Activated T-cell treated with anti-CD3 and anti-CD28 coated beads for 48 hours (primary cell): ENCODE measurements at places on chromosomes 7 and 10.

GRCh38 chr10:5744849-5745248 lies 60.2 kb downstream of the TASOR2 start:
- no peak for DNase-seq

DNA sequence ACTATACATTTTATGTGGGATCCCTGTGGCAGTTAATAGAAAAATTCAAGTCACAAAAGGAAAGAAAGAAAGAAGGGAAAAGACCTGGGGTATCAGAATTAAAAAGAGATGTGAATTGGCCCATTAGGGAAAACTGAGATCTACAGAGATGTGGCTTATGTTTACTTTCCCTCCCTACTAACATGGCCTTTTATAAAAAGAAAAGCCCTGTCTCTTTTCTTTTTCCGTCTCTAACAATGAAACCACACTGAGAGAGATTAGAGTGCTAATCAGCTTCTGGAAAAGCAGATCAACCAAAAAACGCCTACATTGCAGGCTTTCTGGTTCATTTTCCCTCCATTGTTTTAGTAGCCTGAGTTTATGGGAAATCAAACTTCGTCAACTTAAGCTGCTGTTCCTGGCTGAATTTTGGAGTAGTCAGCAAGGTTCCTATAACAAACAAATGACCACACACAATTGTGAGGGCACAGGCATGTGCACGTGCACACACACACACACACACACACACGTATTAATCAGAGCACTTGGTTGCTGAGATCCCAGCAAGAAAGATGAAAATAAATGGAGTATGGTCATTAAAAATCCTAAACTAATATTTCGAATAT lies 235.1 kb downstream of the SORCS1 start:
- DNase-seq: no peak

- DNase-seq: no peak
Observed at GRCh38 chr10:66852811-66853210, 73.0 kb upstream of the LRRTM3 start.

DNA sequence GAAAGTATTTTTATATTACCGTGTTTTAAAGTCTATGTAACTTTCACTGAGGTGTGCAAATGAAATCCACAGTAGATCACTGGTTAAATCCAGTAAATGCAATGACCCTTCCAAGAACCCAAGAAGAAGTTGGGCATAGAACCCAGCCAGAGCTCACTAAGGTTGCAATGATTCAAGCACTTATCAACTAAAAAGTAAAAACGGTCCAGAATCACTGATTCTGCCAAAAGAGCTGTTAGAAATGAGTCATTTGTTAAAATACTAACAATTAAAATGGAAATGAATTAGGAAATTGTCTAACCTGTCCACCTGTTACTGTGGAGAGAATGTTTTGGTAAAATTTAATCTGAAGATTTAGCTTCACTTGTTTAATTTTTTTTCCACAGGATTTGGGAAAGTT lies 74.4 kb downstream of the ANK3 start:
- no peak for DNase-seq

GRCh38 chr7:142796001-142796500 lies 25.3 kb downstream of the PRSS2 start:
- DNase-seq: no peak

GRCh38 chr7:102193806-102194205 lies 92.9 kb upstream of the SH2B2 start:
- no peak for DNase-seq

GRCh38 chr10:70996549-70996948 lies 108.2 kb upstream of the PCBD1 start:
- no peak for DNase-seq

- no peak for DNase-seq
Observed at GRCh38 chr7:11625669-11626068, 206.3 kb downstream of the THSD7A start.

GRCh38 chr10:97174941-97175340 lies 10.8 kb downstream of the SLIT1 start:
- no peak for DNase-seq

- no peak for DNase-seq
Observed at GRCh38 chr10:16952610-16953009, 135.4 kb upstream of the RSU1 start.

GRCh38 chr7:17713584-17713983 lies 226.7 kb downstream of the SNX13 start:
- no peak for DNase-seq

DNA sequence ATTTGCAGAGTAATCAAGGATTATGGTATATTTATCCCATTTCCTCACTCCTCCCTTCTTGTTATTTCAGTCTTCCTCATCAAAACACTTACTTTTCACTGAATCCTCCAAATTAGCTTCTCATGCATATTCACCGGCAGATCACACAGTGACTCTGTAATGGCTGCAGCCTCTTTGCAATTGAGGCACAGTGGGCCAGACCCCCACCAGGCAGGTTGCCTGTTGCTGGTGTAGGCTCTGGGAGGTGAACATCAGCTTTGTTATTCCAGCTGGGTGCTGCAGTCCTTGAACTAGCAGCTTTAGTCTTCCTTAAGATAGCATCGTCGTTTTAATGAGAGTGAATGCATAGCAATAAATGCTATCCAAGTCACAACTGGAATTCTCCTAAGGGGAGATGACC lies 449.3 kb downstream of the CNTNAP2 start:
- DNase-seq: no peak

GRCh38 chr7:143493751-143494150 lies 16.1 kb downstream of the TAS2R41 start:
- DNase-seq: no peak

DNA sequence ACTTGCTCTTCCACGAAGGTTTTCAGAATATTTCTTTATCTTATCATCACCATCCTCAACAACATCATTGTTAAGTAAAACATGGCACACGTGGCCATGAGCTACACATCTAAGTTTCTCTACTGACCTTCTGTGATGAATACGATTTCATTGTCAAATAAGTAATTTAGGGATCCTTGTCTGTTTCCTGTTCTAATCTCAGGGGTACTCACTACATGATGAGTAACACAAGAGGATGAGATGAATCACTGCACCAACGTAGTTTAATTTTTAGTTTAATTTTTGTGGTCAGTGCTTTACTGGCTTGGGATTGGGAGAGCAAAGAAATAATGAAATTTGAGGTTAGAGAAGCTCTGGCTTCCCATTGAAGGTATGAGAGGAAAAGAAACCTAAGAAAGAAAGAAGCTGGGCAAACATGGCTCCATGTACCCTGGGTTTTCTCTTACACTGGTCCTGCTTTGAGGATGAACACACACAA lies 461.9 kb upstream of the KLF6 start:
- no peak for DNase-seq

- DNase-seq: no peak
Observed at GRCh38 chr10:105981679-105982078, 1182.8 kb downstream of the SORCS1 start.

GRCh38 chr7:17185690-17186070 lies 112.8 kb upstream of the AHR start:
- no peak for DNase-seq

- DNase-seq: no peak
Observed at GRCh38 chr7:95669513-95669912, 73.2 kb upstream of the PDK4 start.

GRCh38 chr7:113128031-113128430 lies 9.7 kb upstream of the SMIM30 start:
- DNase-seq: no peak

GRCh38 chr10:46548498-46549090 lies 7.9 kb downstream of the GPRIN2 start:
- no peak for DNase-seq

GRCh38 chr10:89503151-89503550 lies 32.2 kb downstream of the SLC16A12 start:
- DNase-seq: no peak

DNA sequence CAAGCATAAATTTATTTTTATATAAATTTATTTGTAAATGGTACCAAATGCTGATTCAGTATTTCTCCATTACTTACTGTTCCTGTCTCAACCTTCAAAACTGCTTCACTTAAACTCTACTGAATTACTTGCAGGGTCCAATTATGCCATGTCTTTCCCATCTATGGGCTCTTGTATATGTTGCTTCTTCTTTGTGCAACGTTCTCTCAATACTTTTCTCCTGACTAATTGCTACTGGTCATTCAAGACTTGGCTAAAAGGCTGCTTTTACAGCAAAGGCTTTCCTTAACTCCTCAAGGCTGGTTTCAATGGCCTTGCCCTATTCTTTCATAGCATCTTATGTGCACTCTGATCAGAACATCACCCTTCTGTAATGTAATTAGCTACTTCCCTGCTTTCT lies 67.9 kb downstream of the RNLS start:
- no peak for DNase-seq

DNA sequence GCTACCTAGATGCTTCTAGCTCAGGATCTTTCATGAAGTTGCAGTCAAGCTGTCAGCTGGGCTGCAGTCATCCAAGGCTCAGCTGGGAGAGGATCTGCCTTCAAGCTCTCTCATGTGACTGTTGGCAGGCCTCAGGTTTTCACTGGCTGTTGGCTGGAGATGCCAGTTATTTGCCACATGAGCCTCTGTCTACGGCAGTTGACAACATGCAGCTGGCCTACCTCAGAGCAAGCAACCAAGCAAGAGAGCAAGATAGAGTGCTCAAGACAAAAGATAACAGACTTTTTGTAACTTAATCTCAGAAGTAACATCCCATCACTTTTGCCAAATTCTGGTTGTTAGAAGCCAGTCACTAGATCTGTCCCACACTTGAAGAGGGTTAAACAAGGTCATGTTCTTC lies 125.8 kb downstream of the TPST1 start:
- no peak for DNase-seq

- DNase-seq: no peak
Observed at GRCh38 chr7:139825666-139826290, 3.3 kb upstream of the TBXAS1 start.

DNA sequence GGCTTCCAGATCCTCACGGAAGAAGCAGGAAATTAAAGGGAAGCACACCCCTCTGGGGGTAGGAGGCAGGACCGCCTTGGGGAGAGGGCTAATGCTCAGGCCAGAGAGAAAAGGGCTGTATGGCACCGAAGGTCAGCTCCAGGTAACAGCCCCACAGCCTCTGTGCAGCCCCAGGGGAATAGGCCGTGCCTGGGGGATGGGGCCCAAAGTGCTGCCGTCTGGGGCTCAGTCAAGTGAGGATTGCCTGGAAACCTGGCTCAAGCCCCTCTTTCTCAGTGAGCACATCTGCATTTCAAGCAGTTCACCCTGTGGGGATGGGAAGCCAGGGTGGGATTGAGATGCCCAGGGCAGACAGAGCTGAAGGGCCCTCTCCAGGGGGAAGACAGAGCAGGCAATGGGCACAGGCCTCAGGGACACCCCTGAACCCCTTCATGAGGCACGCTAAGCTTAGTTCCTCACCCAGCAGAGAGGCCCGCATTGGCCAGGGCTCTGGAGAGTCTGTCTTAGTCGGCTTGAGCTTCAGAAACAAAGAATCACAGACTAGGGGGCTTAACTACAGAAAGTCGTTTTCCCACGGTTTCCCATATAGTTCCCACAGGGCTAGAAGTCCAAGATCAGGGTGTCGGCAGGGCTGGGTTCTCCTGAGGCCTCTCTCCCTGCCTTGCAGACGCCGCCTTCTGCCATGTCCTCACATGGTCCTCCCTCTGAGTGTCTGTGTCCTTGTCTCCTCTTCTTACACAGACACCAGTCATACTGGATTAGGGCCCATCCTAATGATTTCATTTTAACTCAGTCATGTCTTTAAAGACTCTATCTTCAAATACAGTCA lies 118.2 kb downstream of the PTPN20 start:
- no peak for DNase-seq

GRCh38 chr7:132029369-132030085 lies 473.1 kb upstream of the PODXL start:
- no peak for DNase-seq

GRCh38 chr7:155893176-155893575 lies 80.9 kb upstream of the SHH start:
- DNase-seq: no peak

- no peak for DNase-seq
Observed at GRCh38 chr10:61286686-61287085, 166.5 kb downstream of the TMEM26 start.

- DNase-seq: no peak
Observed at GRCh38 chr10:57300718-57301117, 939.7 kb upstream of the ZWINT start.

GRCh38 chr7:22187691-22188348 lies 169.1 kb downstream of the RAPGEF5 start:
- DNase-seq: no peak

GRCh38 chr7:2894118-2894940 lies 50.2 kb upstream of the GNA12 start:
- DNase-seq: peak; percentile 66

DNA sequence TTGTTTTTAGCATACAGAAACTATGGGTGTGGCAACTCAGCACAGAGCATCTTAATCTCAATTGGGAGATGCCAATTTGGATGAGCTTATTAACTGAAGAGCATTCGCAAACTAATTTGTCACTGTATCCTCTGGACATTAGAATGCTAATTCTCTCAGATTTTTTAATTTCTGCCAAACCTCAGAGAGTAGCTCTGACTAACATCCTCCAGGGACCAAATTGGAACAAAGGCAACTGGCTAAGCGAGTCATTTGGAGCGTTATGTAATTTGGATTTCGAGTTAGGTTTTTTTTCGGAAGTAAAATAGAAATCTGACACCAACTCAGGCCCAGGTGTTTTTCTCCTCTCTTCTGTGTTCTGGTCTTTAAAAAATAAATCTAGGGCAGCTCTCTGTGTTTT lies 201.9 kb downstream of the BMPER start:
- no peak for DNase-seq

DNA sequence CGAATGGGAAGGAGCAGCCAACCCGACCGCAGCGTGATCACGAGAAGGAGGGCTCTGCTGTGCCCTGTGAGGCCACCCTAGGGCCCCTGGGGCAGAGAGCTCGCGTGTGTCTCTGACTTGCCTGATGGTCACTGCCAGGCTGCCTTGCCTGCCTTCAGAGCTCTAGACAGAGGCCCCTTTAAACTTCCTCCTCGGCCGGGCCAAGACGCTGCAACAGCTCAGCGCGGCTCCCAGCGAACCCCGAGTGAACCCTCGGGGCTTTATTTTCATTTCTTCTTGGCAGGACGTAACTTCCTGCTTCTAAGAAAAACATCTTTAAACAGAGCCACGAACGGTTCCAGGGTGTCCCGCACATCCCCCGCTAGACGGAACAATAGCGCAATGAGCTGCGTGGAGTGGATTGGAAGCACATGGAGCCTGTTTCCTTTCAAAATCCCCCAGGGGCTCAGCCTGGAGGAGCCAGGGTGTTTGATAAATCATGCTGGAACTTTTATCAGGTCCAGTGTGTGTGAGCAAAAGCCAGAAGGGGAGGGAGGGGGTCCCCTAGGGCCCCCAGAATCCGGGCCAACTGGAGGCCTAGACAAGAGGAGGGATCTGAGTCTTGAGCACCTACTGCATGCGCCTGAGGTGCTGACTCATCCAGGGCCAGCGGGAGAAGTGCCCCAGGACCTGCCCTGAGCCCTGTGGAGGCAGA lies 134.1 kb upstream of the GDF10 start:
- DNase-seq: peak; percentile 17

- DNase-seq: no peak
Observed at GRCh38 chr7:86932038-86932512, 127.4 kb downstream of the ELAPOR2 start.

- no peak for DNase-seq
Observed at GRCh38 chr10:43857206-43857930, 208.7 kb upstream of the ZNF32 start.
